Activated gamma-delta T cell treated with anti-CD3 and anti-CD28 coated beads, Interleukin-2, amount 50 U/mL, for 16 hours (primary cell): ENCODE measurements at places on chromosomes 7 and 10.

- no peak for DNase-seq
Measured at GRCh38 chr10:129049501-129049900, 417.5 kb upstream of the MGMT start.

GRCh38 chr10:70568781-70569495 lies 33.6 kb downstream of the PRF1 start:
- no peak for DNase-seq

- DNase-seq, result no peak
Measured at GRCh38 chr7:29853072-29853471, 46.8 kb downstream of the WIPF3 start.

DNA sequence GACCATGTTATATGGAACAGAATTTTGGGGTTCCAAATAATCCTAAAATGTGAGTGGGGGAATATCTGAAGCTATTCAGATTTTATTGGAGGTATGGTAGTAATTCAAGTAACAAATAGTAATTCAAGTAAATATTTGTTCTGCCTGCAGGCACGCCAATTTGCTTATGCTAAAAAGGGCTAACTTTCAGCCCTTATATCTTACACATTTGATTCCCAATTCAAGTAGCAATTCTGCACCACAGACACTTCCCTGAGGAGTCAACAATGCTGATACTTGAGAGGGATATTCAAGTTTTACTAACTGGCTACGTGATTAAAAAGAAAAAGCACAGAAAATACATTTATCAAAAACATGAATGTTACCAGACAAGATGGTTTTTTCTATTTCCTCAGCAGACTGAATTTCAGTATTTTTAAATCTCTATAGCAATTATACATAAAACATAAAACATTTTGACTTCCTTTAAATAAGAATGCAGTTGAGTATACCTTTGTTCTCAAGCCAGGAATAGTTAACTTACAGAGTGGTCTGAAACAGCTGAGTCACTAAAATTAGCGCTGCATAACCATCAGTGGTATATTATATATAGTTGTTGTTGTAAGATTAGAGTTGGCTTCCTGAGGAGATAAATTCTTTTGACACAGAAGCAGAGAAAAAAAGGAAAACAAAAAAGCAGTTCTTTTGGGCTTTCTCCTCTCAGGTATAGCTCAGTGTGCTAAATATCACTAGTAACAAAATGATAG lies 33.9 kb downstream of the MTPN start:
- no peak for DNase-seq

- DNase-seq, result peak; percentile 38
Measured at GRCh38 chr10:103451831-103452505, at the start of gene CALHM2. CALHM2 (minus strand) TSS chr10:103452370; CDS start chr10:103449941, 2,429 bp downstream.

GRCh38 chr7:137731436-137731835 lies 115.3 kb downstream of the DGKI start:
- no peak for DNase-seq
